ENCODE measurements at places on chromosomes 7 and 10. TPM values are rescaled to one million over a fixed set of nuclear protein-coding genes. Genes with fewer than 3 reads are reported as not detected.

TACC2 gene
- 309 TPM for total RNA-seq

SUN1 gene
- total RNA-seq, result 349 TPM

SRRM3 gene
- total RNA-seq, result 0.83 TPM

AKR1C8 gene
- not detected for total RNA-seq

PON3 gene
- 25.5 TPM for total RNA-seq

WBP1L gene
- 47.6 TPM for total RNA-seq

PHKG1 gene
- total RNA-seq, result 1.8 TPM

H2BK1 gene
- not detected for total RNA-seq

CYP3A7 gene
- 0.64 TPM for total RNA-seq

TSPAN15 gene
- total RNA-seq, result 63.0 TPM

PLEKHS1 gene
- 11.6 TPM for total RNA-seq

SYT15 gene
- total RNA-seq, result 24.8 TPM

RAB19 gene
- total RNA-seq, result 3.2 TPM

MIOS gene
- total RNA-seq, result 29.5 TPM

DIP2C gene
- total RNA-seq, result 20.0 TPM

RAPGEF5 gene
- total RNA-seq, result 87.0 TPM

OR2A12 gene
- 0.06 TPM for total RNA-seq

ZNF488 gene
- total RNA-seq, result 0.37 TPM

DDIT4 gene
- 155 TPM for total RNA-seq

SGCE gene
- total RNA-seq, result 42.7 TPM

ZNF365 gene
- total RNA-seq, result 0.80 TPM

SFRP4 gene
- total RNA-seq, result 5.3 TPM

PIK3CG gene
- 10.1 TPM for total RNA-seq

RET gene
- 1.2 TPM for total RNA-seq

NPSR1 gene
- not detected for total RNA-seq

CALML5 gene
- not detected for total RNA-seq

CPVL gene
- total RNA-seq, result 16.6 TPM

HMX2 gene
- not detected for total RNA-seq
